ENCODE measurements at places on chromosomes 6 and 20.

DNA sequence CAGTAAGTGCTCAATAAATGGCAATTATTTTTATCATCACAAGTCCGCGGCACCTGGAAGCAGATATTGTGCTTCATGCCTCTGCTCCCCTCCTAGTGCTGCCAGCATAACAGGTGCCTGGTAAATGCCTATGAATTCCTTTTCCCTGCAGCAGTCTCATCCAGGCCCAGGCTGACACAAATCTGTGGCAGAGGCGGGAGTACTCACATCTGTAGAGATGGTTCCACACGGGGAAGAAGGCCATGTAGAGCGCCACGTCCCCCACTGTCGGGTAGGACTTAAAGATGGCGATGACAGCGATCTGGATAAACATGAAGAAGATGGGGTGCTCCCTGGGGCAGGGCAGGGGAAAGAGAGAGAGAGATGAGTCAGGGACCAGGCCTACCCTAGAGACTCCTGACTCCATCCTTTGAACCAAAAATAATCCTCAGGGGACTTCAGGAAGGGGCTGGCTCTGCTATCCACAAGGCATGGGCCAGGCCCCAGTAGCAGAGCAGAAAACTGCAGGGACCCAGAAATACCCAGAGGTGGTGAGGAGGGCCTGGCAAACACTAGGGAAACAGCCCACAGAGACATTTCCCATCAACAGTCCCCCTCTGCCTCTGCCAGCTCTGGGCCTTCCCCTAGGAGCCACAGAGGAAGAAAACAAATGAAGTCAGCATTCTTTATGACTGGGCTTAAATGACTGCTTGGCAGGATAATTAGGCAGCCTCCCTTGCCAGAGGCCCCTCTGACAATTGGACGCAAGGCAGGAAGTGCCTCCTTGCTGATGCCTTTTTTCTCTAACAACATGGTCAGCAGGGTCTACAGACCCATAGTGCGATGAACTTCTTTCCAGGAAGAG is 23.0 kb downstream of the MAP1LC3A start:
- DNase-seq: no peak

DNA sequence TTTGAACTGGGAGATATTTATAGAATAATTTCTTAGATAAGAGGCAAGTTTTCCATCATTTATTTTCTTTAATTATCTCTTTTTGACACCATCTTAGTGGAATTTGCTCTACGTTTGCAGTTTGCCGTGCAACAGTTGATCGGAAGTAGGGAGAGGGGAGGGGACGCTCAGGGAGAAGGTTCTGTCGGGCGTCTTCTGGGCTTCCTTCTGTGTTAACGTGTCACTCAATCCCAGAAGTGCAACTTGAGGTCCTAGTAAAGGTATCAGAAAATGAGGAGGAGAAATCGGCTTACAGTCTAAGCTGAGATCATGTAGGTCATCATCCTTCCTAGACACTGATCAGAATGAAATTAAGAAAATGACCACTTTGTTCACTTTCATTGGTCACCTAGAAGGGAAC is 149.0 kb upstream of the SNX9 start:
- DNase-seq: no peak

GRCh38 chr6:43024436-43024835 is 3.0 kb downstream of the RRP36 start:
- DNase-seq: no peak

DNA sequence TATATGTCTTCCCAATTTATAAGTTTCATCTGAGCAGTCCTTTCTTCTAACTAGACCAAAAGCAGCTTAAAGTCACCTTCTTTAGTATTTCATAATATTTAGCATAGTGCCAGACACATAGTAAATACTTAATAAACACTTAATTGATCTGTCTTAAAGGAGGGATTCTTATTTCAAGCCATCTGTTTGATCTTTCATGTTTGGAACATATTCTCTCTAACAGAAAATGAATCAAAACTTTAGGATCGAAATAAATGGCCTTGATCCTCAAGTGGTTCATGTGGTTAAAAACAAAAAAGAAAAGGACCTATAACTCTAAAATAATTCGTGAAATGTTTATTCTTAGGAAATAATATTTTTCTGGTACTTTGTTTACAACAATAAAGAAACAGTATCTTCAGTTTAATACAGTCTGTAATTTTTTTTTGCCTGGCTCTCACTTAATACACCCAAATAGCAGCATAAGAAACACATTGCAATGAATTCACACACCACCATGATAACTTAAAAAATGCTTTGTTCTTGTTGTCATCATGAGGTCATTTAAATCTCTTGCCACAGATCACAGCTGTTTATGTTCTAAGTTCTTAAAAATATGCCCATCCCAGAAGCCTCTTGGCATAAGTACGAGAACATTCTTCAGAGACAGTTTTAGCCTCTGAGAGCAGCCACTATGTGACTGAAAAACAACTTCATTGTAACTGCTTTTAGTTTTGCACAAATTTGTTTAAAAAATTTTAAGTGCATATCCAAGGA is 48.1 kb downstream of the ESF1 start:
- no peak for DNase-seq

DNA sequence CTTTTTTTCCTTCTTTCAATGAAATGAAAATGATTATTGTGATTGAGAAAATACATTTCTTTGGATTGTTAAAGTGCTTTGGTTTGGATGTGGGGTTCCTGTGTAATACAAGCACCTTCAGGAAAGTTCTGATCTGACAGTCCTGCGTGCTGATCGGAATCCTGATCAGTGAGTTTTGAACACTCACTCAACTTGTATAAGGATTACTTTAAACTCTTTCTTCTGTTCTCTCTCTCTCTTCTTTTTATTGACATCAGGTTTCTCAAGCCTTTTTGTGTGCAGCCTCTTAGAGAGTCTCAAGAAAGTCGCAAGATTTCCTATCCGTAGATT is 710 bp downstream of the TINAG start:
- DNase-seq: no peak

- no peak for DNase-seq
Observed at GRCh38 chr20:37656945-37657344, 36.9 kb upstream of the CTNNBL1 start.

- no peak for DNase-seq
Observed at GRCh38 chr6:11754625-11755271, 23.9 kb downstream of the ADTRP start.

DNA sequence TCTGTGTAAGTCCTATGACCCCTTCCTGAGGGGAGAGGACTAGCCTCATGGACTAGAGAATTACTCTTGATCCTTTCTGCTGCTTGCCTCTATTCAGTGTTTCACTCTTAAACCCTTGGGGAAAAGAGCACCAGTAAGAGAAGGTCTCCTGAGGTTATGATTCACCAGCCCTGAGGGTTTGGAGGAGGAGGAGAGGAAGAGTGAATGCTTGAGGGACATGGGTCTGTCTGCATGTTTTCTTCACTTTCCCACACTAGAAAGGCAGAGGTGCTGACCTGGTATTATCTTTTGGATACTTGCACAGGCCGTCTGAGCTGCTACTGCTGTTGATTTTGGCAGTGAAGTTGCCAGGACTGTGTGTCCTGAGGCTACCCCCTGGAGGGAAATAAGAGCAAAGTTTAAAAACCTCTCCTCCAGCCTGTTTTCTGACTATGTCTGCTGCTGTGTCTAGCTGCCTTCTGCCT is 78.3 kb downstream of the CD109 start:
- DNase-seq: no peak

DNA sequence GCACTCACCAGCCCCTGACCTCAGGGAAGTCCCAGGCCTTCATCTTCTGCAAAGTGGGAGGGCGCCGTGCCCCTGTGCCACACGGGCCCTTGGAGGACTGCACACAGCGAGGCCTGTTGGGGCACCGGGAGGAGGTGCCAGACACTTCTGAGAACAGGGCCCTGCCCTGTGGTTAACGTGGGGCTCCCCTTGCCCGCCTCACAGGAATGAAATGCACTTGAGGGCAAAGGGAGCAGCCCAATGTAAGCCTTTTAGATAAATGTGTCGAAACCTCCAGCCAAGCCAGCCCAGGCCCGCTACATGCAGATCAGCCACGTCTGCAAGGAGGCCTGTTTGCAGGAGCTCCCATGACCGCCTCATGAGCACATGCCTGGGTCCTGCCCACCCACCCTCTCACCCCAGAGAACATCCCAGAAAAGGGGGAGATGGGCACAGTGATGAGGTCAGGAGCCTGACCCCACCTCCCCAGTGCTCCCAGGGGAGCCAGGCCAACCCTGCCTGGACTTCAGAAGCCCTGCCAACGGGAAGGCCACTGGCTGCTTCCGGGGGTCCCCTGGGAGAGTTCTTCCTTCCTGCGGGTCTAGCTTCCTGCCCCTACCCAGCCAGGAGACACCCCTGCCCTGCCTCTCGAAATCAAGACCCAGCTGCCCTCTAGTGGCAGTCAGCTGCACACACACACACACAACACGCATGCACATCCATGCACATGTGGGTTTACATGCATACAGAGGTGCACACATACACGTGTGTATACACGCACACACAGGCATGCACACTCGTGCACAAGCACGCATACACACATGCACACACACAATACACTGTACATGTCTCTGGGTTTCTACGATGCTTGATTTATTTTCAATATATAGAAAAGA is 178.7 kb downstream of the TAF4 start:
- no peak for DNase-seq

DNA sequence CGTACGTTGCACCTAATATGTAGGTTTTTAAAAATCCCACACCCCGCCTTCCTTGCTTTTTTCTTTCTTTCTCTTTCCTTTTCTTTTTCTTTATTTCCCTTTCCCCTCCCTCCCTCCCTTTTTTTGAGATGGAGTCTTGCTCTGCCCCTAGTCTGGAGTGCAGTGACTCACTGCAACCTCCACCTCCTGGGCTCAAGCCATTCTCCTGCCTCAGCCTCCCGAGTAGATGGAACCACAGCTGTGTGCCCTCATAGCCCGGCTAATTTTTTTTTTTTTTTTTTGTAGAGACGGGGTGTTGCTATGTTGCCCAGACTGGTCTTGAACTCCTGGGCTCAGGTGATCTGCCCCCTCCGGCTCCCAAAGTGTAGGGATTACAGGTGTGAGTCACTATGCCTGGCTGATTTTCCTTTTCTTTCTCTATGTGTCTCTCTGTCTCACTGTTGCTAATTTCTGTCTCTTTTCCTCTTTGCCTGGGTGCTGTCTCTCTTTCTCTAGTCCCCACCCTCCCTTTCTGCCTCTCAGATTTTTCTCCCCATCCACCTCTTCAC is 61.2 kb downstream of the SRC start:
- no peak for DNase-seq

DNA sequence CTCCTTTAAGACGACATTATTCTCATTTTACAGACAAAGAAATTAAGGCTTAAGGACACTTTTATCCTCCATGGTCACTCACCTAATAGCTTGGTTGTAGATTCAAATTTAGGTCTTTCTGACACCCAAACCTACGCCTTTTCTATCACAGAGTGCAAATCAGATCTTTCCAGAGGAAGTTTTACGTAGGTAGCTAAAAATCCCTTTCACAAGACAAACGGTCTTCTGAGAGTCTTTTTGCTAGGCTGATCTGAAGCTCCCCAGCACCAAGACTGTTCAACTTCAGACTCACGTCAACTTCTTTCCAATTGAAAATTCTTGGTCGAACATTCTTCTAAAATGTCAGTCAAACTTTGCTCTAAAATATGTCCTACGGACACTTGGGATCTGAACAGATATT is 46.5 kb downstream of the BLOC1S5 start:
- DNase-seq: no peak

DNA sequence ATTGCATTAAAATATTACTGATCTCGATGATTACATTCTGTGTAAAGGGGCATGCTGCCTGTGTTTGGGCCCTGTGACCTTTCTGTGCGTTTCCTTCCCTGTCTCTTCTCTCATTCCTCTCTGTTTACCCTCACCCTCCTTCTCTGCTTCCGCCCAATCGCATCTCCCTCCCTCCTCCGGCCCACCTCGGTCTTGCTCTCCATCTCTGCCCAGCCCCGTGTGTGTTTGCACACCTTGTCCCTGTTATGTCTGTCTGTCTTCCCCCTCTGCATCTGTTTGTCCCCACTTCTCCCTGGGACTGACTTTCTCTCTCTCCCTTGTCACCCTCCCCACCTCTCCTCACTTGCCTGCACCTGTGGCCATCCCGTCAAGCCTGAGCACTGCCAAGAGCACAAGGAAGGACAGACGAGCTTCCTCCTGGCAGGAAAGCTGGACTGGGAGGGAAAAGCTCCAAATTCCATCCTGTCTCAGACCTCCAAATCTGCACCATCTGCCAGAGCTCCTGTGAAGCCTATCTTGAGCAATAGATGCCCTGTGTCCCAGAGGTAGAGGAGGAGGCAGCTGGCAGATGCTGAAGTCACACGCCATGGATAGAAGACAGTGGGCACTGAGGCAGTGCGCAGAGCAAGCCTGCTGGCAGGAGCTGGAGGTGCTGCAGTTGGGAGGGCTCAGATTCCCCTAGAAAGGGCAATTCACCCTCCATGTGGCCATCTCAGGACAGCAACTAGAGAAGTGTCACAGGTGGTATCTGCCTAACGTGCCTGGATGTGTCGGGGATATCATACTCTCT is 172.3 kb downstream of the PTPRT start:
- DNase-seq: no peak

GRCh38 chr20:53098621-53099020 is 126.5 kb downstream of the TSHZ2 start:
- DNase-seq: no peak

DNA sequence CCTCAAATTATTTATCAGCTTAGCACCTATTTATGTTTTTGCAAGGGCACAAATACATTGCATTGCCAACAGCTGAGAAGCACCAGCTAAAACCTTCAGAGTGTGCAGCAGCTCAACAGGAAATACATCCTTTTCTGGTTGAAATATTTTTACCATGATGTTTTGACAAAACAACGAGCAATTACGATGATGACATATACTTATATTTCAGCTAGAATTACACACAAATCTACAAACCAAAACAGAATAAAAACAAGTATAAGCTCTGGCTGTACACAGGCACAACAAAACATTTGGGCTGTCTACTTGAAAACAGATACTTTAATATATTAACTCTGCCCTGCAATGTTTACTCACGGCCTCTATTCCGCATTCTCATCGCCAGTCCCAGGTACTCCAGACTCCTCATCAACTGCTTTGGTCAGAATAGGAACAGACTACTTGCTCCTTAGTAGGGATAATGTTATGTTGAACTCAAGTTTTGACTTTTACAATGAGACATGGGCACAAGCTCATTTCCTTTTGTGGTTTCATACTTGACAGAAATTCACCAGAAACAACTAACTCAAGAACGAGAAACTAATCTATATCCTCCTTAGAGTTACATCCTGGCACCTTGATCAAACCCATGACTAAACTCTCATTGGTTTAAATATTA is 377.6 kb downstream of the ESR1 start:
- DNase-seq: no peak

DNA sequence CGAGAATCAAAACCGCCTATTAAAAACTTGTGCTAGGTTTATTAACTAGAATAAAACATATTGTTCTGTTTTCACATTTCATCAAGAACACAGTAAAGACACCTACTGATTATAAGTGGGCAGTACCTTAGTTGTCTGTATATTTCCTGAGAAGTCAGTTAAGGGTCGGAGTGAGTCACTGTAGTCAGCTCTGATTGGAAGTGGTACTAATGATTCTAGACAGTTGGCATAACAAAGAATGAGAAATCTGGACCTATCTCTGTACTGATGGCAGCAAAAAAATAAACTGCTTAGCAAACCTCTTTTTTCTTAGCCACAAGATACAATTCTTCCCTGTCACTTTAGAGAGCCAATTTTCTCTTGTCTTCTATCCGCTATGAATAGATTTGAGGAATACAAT is 387.3 kb upstream of the ADGRB3 start:
- DNase-seq: no peak

GRCh38 chr6:8551386-8551785 is 116.0 kb upstream of the SLC35B3 start:
- no peak for DNase-seq

- DNase-seq: no peak
Observed at GRCh38 chr6:114605656-114606055, 262.8 kb upstream of the HS3ST5 start.

- peak; percentile 65 for DNase-seq
Observed at GRCh38 chr6:42104095-42104803, 38.2 kb downstream of the C6orf132 start.

- DNase-seq: no peak
Observed at GRCh38 chr20:35849706-35850105, 77.9 kb downstream of the PHF20 start.
